ENCODE measurements at places on chromosomes 16 and 17.

- peak; percentile 59 for DNase-seq
Observed at GRCh38 chr16:11256661-11257130, 692 bp upstream of the SOCS1 start.

GRCh38 chr16:59878999-59879398, 1144.9 kb upstream of the GOT2 start:
- DNase-seq = no peak

DNA sequence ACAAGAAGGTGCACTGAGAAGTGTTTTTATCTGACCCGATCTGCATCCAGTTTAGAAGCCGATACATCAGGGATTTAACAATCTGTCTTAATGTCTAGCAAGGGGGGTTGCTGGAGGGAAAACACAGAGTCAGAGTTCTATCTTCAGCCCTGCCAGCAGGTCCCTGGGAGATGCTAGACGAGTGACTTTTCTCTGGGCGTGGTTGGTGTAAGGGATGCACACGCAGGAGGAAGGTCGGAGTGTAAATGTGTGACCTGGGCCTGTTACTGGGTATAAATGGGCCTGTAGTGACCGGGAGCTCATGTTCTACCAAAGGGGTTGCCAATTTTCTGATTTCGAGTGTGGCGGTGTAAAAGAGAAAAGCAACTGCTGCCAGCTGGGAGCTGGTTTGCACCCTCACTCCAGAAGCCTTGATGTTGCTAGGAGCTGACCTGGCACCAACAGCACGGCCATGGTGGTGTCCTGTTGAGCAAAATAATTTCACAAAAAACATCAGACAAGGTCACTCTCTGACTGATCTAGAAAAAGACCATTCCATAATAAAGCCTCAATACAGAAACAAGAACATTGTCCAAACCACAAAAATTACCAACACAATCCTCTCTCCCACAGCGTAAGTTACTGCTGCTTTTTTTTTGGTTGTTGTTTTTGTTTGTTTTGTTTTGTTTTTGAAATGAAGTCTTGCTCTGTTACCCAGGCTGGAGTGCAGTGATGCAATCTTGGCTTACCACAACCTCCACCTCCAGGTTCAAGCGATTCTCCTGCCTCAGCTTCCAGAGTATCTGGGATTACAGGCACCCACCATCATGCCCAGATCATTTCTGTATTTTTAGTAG, 1.3 kb upstream of the KCTD13 start:
- DNase-seq = peak; percentile 14

DNA sequence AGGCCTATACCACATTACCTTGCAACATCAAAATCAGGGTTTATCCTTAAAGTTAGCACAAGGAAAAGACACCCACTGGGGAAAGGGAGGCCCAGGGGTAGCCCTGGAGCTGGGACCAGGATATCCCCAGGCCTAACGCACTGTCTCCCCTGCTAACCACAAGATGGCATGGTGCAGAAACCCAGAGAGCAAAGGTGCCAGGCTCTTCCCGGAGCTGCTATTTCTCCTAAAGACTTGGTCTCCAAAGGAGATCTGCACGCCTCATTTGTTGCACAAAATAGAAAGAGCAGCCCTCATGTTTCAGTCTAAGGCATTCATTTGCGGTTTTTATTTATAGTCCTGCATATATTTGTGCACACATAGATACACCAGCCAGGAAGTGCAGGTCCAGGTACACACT, 408.6 kb downstream of the SOX9 start:
- DNase-seq = no peak

GRCh38 chr16:89575247-89576152, at the start of gene CPNE7:
Gene CPNE7 (plus strand): TSS chr16:89575758. CDS start chr16:89575898, 140 bp downstream.
- no peak for DNase-seq
